Spinal cord (tissue), 10 donors: ENCODE measurements at places on chromosomes 3 and 15. TPM values are rescaled to one million over a fixed set of nuclear protein-coding genes. Genes with fewer than 3 reads are reported as not detected.

The LDHAL6B gene
- polyA plus RNA-seq, result not detected

The EFCAB12 gene
- 7.9 TPM for polyA plus RNA-seq

The FXR1 gene
- 137 TPM for polyA plus RNA-seq

The ATP6V1A gene
- 104 TPM for polyA plus RNA-seq

DNA sequence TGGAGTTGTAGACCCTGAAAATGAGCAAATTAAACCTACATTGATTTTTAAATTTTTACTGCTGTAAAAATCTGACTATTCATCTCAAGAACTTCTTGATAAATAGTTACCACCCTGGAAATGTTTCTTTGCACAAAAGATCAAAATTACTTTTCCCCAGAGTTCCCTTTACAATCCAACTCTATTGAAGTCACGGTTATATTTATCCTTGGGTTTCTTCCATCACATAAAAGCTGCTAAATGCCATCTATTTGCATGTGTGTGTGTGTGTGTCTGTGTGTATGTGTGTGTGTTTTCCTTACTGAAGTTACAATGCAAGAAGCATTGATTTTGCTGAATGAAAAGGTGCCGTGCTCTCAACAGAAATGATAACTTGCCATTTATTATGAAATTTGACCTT, 1273.0 kb downstream of the ROBO2 start:
- DNase-seq, result no peak

- no peak for DNase-seq
These were observed 737.4 kb downstream of the ZNF385D start for GRCh38 chr3:21013566-21013965.

- DNase-seq, result no peak
These were observed 20.7 kb upstream of the PPARG start for GRCh38 chr3:12268049-12268735.

- DNase-seq, result no peak
These were observed 87.3 kb upstream of the LIPC start for GRCh38 chr15:58344213-58345070.

GRCh38 chr3:55066551-55067047, 138.7 kb upstream of the LRTM1 start:
- no peak for DNase-seq

GRCh38 chr15:92394309-92395097, 822 bp downstream of the ST8SIA2 start:
- DNase-seq, result peak; percentile 42

DNA sequence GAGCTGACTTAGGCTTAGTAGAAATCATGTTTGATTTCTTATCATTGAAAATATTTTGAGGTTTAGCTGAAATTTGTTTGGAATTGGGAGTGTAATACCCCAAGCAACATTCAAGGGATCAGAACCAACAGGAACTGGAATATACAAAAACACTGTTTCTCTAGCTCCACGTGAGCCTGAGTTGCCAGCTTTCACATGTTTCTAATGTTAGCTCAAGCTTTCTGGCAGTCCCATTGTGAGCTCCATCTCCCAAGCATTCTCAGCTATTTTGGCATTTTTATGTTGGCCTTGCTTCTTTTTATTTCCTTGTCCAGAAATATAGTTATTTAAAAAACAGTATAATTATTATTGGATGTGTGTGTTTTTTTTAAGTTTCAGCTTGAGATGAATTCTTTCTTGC, 427.1 kb upstream of the DPH6 start:
- DNase-seq, result no peak

DNA sequence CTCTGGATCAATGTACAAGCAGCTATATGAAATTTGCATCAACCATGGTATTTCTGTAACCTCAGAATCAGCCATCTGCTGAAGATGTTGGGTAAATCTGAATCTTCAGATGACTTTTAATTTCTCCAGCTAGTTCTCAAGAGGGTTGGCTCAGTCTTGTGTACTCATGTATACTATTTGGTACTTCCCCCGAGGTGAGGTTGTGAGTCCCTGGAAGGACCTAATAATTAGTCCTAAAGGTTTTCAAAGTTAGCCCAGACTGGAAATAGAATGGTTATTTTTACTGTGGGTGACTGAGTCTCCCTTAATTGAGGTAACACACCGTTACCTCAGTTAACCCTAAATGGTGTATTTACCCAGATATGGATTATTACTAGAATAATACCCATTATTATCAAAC, 104.3 kb upstream of the THSD4 start:
- DNase-seq, result no peak

DNA sequence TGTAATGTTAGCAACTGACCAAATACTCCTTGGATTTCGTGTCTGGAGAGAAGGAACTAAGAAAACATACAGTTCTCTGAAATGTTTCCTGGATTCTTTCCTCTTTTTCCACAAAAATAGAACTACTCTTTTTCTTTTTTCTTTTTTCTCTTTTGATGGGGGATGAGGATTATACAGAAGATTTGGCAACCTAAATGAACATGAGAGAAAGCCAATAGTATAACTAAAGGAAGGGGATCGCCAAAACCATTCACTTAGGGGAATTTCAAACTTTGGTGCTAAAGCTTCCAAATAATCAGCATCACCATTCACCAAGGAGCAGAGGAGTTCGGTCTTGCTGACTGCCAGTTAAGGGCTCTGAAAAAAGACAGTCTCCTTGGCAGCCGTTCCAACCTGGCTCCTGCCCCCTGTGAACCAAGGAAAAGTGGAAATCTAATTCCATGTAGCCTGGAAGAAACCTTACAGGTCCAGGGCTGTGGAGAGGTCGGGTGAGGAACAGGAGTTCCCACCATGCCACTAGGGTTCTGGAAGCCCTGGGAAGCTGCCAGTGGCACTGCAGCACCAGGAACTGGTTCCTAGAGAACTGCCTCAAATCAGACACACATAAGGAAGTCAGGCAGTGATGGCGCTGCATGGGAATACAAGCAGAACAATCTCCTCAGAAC, 176.9 kb downstream of the TNIK start:
- DNase-seq, result no peak

DNA sequence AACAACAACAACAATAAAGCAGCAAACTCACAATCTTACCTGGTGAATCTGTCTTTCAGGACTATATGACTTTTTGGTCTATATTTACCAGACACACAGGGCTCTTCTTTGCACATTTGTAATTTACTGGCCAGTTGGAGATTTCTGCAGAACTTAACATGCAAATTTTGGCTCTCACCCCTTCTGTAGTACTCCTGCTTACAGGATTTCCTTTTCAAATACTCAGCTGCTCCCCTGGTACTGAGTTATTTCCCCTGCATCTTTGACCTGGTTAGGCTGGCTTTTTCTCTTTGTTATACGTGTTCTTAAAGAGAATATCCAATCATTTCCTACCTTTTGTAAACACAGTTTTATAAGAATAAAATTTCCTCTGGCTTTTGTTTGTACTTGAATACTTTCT, 228.0 kb downstream of the MBNL1 start:
- no peak for DNase-seq

DNA sequence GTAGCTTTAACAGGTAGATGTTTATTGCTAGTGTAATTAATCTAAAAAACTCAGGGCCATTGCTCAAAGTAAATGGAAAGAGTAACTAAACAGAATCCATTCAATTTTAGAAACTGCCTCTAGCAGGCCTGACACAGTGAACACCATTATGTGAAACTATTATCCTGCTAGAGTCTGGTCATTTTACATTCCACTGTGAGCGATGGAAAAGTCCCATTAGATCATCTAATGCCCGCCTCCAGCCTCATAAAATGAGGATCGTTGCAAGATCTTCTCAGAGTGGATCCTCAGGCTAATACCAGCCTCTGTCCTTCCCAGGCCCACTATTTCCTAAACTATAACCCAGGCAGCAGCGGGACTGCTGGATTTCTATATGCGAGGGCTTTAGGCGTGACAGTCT, 107.7 kb downstream of the WDR76 start:
- peak; percentile 58 for DNase-seq

DNA sequence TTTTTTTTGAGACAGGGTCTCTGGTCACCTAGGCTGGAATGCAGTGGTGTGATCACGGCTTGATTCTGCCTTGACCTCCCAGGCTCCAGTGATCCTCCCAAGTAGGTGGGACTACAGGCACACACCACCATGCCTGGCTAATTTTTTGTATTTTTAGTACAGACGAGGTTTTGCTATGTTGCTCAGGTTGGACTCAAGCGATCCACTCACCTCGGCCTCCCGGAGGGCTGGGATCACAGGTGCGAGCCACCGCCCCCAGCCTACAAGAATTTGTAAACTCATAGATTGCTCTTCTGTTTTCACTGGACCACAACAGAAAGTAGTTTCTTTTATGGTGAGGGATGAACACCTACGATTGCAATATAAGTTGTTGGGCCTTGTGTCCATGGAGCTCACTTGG, 7.4 kb downstream of the IGF1R start:
- DNase-seq, result no peak

DNA sequence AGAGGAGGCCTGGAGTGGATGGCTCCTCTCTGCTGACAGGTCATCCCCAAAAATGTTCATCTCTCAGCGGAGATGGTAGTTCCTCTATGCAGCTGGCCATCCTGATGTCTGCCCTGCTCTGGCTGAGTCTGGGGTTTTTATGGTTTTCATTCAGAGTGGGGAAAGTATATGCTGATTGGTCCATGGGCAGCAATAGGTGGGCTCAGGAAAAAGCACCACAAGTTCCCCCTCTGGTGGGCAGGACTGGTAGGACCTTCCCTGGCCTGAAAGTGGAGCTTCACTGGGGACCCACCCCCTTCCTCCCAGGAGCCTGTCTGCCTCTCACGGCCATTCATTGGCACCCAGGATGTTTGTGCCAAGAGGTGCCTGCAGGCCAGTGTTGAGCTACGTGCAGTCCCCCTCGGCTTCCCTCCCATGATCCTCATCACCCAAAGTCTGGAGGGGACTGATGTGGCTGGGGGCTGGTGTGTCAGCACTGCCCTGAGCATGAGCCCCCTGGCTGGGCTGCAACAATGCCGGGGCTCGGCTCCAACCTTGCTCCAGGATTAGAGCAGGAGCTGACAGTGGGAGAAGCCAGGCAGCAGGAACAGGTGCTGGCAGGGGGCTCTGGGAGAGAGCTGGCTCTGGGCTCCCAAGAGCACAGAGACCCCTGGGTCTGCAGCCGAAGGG, 13.1 kb upstream of the BLOC1S6 start:
- DNase-seq, result no peak

DNA sequence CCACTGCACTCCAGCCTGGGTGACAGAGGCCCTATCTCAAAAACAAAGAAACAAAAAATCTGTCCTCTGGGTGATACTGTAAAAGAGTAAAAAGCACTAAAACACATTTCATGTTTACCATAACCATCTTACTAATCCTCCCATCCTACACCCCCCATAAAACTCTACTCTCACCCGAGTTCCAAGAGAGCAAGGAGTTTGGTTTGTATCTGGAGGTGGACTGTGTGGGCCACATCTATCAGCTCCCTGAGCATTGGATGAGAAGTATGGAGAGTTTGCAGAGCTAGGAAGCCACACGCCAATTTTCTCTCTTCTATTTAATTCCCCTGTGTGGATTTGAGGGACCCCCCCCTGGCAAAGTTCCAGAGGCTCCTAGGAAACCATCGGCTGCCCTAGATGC, 80.0 kb downstream of the ATP10A start:
- DNase-seq, result no peak

GRCh38 chr15:80609512-80609946, 85.6 kb upstream of the ABHD17C start:
- DNase-seq, result no peak

DNA sequence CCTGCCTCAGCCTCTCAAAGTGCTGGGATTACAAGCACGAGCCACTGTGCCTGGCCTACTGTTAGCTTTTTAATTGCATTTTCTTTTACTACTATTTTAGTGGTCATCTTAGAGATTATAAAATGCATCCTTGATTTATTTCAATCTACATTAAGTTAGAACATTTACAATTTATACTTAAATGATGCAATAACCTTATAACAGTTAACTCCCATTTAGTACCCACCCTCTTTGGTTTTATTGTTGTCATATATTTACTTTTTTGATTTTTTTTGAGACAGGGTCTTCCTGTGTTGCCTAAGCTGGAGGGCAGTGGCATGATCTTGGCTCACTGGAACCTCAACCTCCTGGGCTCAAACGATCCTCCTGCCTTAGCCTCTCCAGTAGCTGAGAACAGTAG, 77.3 kb downstream of the PPCDC start:
- DNase-seq, result no peak

DNA sequence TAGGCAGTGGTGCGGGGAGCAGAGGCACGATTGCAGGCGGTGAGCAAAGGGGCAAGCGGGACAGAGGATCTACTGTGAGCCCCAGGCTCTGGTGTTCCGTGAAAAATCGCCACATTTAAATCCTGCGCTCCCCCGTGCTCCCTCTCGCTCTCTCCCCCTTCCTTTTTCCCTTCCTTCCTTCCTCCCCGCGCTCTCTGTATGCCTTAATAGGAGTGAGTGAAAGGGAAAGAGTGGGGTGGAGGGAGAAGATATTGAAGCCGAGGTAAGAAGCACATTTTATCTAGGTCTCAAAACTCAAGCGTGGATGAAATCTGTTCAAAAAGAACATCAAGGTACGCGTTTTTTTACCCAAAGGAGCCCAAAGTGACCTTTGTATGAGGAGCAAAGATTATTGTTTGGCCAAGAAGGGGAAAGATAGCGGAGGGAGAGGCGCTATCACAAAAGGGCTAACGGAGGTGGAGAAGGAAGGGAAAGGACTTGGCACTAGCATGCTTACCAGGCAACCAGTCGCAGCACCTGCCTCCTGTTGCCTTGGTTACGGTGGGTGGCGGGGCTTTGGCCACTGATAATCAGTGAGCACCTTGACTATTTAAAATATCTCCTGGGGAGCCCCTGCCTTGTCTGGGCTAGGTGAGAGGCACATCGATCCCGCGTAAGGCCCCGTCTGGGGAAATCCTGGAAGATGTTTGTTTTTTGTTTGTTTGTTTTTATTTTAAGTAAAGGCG, 14.9 kb upstream of the AEN start:
- no peak for DNase-seq
